Stimulated activated CD8-positive, alpha-beta memory T cell treated with anti-CD3 and anti-CD28 coated beads, Interleukin-7, amount 100 ng/mL, for 1 hour (primary cell): ENCODE measurements at places on chromosomes 13 and 19.

DNA sequence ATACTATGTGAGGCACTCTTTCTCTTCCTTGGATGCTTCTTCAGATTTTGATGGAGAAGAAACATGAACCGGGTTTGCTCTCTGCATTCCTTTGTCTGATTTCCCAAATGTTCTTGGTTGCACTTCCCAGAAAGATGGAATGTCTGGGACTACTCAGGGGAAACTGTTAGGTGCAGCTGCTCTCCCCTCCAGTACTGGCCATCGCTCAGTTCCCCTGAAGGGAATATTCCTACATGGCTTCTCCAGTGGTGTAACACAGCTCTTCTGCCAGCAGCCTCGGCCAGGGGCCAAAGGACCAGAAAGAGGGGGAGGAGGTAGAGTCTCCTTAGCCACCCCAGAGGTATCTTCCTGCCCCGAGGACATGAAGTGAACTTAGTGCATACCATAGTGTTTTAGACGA, 33.5 kb upstream of the SPRY2 start:
- DNase-seq = no peak

- no peak for DNase-seq
Observed at GRCh38 chr19:55677572-55678028, 2.6 kb downstream of the EPN1 start.

DNA sequence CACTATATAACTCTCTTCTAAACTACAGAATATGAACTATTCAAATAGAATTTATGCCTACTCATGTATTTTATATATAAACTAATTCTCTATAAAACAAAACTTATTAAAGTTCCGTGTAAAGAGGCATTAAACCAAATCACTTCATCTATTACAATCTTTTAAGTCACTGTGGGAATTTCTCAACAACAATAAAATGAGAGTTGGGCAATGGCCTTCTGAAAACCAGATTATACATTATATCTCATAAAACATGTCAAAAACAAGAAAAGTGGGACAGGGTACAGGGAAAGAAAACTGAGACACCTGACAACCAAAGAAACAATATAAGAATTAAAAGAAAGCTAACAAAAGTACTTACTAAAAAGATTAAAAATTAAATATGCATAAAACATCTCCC, 145.2 kb downstream of the DIAPH3 start:
- DNase-seq = no peak

GRCh38 chr13:27991881-27992280, 3.4 kb upstream of the URAD start:
- no peak for DNase-seq

GRCh38 chr13:106100171-106100919, 435.1 kb downstream of the EFNB2 start:
- DNase-seq = no peak

DNA sequence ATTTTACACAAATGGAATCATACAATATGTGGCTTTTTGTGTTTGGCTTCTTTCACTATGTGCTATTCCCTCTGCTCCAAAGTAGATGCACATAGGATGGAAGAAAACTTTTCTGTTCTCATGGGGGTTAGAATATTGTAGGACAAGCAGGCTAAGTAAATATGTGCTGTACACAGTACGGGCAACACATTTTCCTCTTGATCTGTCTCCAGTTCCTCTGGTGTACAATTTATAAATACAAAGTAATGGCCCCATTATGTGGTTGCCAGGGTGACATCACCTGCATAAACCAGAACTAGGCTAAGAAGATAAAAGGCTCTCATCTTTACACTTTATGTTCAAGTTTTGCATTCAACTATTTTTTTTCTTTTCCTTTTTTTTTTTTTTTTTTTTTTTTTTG, 41.0 kb upstream of the SOX21 start:
- DNase-seq = no peak

GRCh38 chr19:7516878-7517277, 975 bp downstream of the ZNF358 start:
- DNase-seq = no peak
